ENCODE measurements at places on chromosomes 4 and X.
A peak's percentile ranks its signal among the peaks of the same experiment; 100 is the strongest.

GRCh38 chr4:25161593-25161950, 1.3 kb upstream of the SEPSECS start:
- DNase-seq = no peak

GRCh38 chrX:1093586-1094421, 118.6 kb downstream of the CRLF2 start:
- DNase-seq = no peak

DNA sequence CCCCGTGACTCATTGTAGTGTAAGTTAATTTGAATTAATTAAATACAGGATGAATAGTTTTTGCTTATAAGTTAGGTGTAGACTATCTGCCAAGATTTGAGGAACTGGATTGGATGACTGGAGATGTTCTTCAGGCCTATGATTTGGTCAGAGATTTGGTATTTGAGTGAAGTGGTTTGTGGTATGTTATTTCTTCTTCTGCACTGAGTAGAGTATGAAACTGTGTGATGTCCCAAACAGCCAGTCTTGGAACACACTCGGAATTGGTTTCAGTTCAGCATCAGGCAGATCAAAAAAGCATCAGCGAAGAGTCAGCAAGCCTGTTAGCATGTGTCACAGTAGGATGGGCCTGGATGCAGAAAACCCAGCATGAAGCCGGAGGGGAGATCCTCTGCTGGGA, 294.1 kb downstream of the ARHGAP10 start:
- DNase-seq = no peak

- no peak for DNase-seq
Observed at GRCh38 chrX:574251-574650, 56.3 kb upstream of the SHOX start.

DNA sequence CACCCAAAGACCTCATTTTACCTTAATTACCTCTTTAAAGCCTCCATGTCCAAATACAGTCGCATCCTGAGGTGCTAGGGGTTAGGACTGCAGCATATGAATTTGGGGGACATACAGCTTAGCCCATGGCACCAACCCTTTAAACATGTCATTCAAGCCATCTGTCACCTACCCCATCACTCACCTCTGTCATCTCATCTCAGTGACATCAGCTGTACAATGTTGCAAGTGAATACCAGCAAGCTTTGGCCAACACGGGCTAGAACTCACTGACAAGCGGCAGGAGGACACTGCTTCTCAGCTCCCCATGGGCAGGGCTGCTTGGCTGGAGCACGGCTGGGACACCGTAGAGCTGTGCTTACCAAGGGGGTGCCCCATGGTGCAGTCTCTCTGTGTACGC, 107.5 kb downstream of the STK32B start:
- DNase-seq = no peak

DNA sequence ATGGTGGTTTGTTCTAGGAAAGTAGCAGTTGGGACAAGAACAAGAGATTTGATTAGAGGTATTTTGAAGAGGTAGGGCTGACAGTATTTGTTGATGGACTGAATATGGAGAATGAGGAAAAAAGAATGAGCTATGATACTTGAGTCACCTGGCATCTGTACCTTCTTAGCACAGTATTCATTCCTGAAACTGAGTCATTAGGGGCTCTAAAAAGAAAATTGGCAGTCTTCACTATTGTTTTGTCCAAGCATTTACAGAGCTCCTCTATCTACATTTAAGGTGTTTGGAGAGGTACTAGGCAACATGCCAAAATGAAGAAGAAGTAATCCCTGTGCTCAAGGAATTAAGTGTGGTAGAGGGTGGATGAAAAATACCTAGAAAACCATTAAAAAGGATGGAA, 165.8 kb downstream of the SHROOM4 start:
- DNase-seq = no peak

DNA sequence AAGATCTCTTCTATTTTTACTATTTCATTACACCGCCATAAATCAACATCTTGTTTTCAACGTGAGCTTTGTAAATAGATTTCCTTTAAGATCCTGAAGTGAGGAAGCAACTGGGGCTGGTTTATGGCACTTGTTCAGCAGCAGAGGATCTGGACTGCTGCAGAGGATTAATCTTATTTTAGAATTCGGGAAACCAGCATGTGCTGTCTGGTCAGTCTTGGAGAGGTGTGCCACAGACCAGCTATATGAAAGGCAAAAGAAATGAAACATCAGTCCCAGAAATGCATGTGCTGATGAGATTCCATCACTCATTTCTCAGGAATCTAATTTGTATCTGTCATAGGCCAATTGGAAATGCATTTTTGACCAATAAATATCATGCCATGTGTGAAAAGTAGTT, 23.4 kb downstream of the PRDM8 start:
- DNase-seq = no peak

- DNase-seq = peak; percentile 4
Observed at GRCh38 chrX:91434351-91435168, at the start of gene PABPC5. PABPC5 (plus strand) TSS chrX:91434839; CDS start chrX:91435578, 739 bp downstream.

DNA sequence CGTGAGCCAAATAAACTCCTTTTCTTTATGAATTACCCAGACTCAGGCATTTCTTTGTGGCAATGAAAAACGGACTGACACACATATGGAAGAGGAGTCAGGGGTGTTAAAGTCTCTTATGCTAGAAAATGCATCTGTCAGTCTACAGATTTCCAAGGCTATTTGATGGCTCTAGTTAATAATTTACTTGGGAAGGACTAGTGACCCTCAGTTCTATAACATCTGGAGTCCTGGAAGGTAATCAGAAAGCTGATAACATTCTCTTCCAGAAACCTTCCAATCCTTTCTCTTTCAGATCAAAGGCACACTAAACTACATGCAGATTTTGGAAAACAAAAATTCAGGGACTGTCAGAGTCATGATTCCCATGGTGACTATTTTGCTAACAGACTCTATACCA, 142.0 kb upstream of the TEX13D start:
- no peak for DNase-seq

DNA sequence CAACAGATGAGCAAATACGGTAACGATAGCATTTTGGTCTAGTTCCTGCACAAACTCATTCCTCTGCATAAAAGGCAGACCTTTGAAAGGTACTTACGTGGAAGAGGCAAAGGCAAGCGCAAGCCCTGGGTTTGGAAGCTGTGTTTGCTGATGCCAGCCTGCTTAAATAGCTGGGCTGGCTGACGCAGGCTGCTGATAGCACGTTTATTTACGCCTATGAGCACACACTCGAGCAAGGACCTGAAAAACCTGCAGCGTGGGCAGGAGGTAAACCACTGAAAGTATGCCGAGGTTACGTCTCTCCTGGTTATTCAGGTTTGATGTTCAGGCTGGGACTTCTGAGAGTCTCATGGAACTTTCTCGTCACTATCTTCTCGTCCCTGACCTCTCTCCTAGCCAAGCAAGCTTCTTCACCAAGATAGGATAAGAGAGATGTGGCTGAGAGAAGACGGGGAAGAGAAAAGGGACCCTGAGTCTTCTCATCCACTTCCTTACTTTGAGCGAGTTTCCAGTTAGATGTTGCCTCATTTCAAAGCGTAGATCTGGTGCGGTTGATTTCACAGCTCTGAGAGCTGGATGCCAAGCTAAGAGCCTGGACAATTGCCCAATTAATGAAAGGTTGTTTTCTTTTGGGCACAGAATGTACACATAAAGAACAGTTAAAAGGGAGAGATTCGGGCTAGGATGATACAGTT, at the start of gene HOPX:
Gene HOPX (minus strand): TSS at position 139 of the 695 bp plus-strand sequence. CDS start 23,480 bp downstream, outside the sequence.
- DNase-seq = no peak

- DNase-seq = no peak
Observed at GRCh38 chrX:45807572-45808425, 607.1 kb upstream of the DIPK2B start.

GRCh38 chrX:41556958-41557357, 109.8 kb downstream of the NYX start:
- no peak for DNase-seq

DNA sequence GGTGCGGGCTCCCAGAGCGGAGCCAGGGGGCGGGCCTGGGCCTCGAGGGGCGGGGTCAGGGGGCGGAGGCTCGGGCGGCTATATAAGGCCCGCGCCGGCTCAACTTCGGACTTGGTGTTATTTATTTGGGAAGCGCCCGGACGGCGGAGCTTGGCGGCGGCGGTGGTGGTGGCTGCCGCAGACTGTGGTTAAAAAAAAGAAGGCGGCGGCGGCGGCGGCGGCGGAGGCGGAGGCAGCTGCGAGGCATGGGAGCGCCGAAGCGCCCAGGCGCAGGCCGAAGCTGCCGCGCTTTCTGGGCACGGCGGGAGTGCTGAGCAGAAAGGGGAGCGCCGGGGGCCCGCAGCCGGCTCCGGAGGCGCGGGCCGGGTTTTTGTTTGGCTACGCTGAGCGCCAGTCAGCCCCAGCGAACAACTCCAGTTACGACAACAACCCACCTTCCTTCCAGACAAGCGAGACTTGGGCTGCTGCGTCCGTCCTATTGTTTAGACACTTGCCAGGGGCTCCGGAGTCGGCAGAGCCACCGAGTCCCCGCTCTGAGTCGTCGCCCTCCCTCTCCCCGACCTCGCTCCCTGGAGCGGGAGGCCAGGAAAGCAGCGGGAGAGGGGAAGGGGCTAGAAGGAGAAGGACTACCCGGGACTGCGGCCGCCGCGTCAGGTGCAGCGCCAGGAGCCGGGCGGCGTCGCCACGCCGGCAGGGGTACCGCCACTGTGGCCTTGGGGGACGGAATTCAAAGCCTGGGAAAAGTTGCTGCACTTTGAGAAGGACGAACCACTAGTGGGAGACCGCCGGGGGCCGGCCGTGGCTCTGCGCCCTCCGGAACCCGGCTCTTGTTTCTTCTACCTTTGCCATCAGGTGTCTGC, at the start of gene SLIT2:
Gene SLIT2 (plus strand): TSS at position 110 of the 860 bp plus-strand sequence. CDS start 1,911 bp downstream, outside the sequence.
- no peak for DNase-seq

- no peak for DNase-seq
Observed at GRCh38 chr4:113131136-113131535, 81.7 kb downstream of the ANK2 start.

GRCh38 chr4:153420361-153420760, 45.8 kb upstream of the TMEM131L start:
- DNase-seq = no peak

DNA sequence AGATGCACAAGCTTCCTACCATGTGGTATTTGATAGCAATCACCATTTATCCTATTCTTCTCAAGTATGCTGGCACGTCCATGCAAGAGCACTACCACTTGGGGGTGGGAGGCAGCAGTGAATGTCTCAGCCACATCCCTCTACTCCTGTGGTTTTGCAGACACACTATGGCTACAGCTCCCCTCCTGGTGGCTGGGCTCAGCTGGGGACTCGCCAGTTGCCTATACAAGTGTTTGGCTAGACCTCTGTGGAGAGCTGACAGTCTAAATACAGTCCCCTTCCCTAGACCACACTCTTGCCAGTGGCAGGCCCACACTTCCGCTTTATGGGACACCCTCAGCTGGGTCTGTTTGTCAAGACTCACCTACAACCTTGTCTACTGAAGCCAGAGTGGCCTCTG, 53.2 kb downstream of the ADGRA3 start:
- no peak for DNase-seq

DNA sequence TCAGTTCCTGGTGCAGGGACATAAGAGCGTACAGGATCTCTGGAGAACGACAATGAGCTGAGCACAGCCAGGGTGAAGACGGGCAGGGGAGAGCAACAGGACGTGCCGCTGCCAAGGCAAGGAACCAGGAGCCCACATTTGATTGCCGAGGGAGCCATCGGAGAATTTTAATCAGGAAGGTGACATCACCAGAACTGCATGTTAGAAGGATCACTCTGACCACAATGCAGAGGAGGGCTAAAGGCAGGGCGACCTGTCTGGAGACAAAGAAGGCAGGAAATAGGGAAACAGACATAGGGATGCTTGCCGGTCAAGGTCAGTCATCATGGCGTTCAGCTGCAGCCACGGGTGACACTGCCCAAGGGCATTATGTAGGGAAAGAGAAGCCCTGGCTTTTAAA, 81.4 kb downstream of the RBM47 start:
- no peak for DNase-seq

- DNase-seq = no peak
Observed at GRCh38 chr4:189049682-189050081, 891.0 kb upstream of the FRG1 start.

DNA sequence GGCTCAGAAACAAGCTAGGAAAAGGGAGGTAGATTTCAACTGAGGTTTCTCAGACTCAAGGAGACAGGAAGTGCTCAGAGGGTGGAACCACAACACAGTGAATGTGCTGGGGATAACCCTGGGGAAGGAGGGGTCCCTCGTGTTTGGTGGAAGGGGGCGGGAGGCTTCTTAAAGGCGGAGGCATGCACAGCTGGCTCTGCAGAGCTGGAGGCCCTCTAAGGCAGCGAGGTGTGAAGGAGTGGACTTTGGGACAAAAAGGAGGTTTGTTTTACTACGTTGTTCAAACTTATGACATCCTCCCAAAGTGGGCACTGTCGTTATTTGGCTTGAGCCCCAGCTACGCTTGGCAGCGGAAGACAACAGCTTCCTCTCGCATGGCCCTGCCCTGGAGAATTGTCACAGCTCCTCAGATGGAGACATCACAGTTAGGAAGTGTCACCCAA, 21.7 kb upstream of the MTM1 start:
- no peak for DNase-seq

DNA sequence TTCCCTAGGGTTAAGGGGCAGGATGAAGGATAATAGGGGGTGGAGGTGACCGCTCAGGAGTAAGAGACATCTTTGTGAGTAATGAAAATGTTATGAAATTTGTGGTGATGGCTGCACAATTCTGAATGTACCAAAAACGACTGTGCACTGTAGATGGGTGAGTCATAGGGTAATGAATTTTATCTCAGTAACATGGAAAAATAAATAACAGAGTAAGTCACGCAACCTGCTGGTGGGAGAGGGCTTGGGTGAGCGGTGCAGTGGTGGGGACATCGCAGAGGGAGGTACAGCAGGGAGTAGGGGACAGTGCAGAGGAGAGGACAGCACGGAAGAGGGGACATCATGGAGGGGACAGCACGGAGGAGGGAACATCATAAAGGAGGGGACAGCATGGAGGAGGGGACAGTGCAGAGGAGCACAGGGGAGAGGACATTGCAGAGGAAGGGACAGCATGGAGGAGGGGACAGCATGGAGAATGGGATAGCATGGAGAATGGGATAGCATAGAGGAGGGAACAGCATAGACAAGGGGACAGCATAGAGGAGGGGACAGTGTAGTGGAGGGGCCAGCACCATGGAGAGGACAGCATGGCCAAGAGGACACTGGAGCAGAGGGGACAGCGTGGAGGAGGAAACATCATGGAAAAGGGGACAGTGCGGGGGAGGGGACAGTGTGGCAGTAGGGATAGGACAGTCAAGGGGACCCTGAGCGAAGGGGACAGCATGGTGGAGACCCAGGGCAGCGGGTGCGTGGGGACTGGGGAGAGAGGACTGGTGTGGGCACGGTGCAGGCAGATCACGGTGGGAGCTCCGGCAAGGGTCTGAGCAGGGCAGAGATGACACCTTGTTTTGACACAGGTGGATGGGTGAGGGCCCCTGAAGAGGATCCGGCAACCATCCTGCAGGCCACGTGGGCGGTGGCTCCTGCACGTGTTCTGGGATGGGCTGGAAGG, 68.5 kb upstream of the MXD4 start:
- peak; percentile 13 for DNase-seq

- DNase-seq = no peak
Observed at GRCh38 chrX:153974003-153974725, 1.6 kb downstream of the TMEM187 start.

GRCh38 chrX:24874604-24875247, 141.0 kb downstream of the ARX start:
- no peak for DNase-seq

Data from pulmonary artery endothelial cell (primary cell).